ENCODE measurements at places on chromosomes 1 and 21.

GRCh38 chr1:7915826-7916500 is 24.7 kb downstream of the TNFRSF9 start:
- DNase-seq: no peak

- DNase-seq: no peak
Measured at GRCh38 chr1:209630383-209631225, 21.6 kb downstream of the LAMB3 start.

- no peak for DNase-seq
Measured at GRCh38 chr1:183622884-183623785, 12.4 kb downstream of the ARPC5 start.

DNA sequence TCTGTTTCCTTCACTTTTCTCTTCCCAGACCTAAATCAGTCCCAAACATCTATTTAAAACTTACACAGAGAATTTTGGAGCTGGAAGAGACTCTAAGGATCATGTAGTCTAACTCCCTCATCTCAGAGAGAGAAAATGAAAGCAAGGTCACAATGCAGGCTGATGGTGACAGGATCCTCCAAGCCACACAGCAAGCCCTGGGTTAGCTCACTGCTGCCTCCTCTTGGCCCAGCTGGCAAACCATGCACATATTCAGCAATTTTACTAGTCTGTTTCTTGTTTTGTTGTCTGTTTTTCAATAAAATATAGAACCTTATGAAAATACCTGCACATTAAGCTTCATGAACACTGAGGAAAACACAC is 27.7 kb upstream of the LY9 start:
- no peak for DNase-seq

DNA sequence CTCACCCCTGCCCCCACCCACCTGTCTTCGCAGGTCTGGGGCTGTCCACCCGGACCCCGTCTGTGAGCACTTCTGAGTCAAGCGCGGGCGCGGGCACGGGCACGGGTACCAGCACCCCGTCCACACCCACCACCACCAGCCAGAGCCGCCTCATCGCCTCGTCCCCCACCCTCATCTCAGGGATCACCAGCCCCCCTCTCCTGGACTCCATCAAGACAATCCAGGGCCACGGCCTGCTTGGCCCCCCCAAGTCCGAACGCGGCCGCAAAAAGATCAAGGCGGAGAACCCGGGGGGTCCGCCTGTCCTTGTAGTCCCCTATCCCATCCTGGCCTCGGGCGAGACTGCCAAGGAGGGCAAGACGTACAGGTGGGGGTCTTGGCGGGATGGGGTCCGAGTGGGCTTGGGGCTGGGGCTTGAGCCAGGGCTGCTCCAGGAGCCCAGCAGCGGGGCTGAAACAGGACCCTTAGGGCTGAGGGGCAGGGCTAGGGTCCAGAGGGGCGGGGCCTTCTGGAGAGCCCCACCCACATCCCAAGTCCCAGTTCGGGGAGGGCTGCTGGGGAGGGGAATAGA is 23.9 kb downstream of the ZNF362 start:
- DNase-seq: no peak

GRCh38 chr1:232629250-232630046 is 485 bp downstream of the SIPA1L2 start:
- DNase-seq: no peak

- DNase-seq: no peak
Measured at GRCh38 chr1:66316464-66317247, 217.3 kb upstream of the SGIP1 start.
